ENCODE measurements at places on chromosomes 4 and X. TPM values are rescaled to one million over a fixed set of nuclear protein-coding genes. Genes with fewer than 3 reads are reported as not detected.

GRCh38 chr4:109497511-109497910 lies 62.5 kb upstream of the MCUB start:
- no peak for DNase-seq
- peaks cover 17% of the 10 kb centered on the region for H3K36me3 ChIP-seq
- H3K4me1 ChIP-seq, result no peaks in the 10 kb centered on the region
- H3K4me3 ChIP-seq, result no peak overlapping the region
- no peak overlapping the region for H3K27ac ChIP-seq

GRCh38 chr4:177785000-177785399 lies 342.8 kb upstream of the AGA start:
- peaks cover 6% of the 10 kb centered on the region for H3K27me3 ChIP-seq
- H3K36me3 ChIP-seq, result no peaks in the 10 kb centered on the region
- DNase-seq, result no peak
- no peak overlapping the region for H3K4me3 ChIP-seq

DNA sequence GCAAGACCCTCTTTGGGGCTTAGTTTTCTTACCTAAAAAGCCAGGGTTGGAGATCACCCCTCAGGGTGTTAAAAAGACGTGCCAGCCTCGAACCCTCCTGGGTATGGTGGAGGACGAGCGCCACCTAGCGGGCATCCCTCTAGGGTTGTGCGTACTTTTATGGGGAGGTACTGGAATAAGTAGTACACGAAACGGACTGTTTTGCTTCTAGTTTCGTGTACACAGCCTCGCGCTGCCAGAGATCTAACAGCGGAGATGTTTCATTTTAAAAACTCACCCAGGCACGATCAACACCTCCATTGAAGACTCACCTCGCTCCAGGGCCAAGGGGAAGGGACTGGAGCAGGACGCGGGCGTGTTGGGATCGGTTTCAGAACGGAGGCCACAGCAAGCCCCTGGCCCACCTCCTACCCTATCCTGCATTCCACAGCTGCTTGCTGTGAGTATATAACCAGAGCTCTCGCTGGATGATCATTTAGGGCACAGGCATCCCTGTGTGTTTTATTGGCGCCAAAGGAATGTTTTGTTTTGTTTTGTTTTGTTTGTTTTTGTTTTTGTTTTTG lies 4.8 kb upstream of the NKX3-2 start:
- DNase-seq, result peak; percentile 93
- H3K27ac ChIP-seq, result no peak overlapping the region
- H3K36me3 ChIP-seq, result no peaks in the 10 kb centered on the region
- H3K27me3 ChIP-seq, result peaks cover 13% of the 10 kb centered on the region
- H3K4me3 ChIP-seq, result peak overlapping the region; percentile 85
- H3K4me1 ChIP-seq, result peaks cover 21% of the 10 kb centered on the region

The RPS6KA6 gene
- 7.4 TPM for total RNA-seq

The ODAPH gene
- total RNA-seq, result not detected

DNA sequence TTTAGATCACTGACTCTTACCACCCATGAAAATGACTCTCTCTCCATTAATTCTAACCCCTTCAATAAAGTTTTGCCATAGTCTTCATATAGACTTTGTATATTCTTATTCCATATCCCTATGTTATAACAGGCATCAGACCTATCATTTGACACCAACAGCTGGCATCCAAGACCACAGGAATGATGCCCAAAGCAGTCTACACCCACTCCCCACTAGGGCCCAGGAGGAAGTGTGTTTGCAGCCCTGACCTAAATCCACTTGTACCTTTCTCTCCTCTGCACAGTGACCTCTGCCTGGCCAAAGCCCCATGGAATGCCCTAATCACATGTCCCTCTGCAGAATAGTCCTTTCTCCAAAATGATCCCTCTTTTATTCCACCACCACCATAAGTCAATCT lies 219.2 kb downstream of the CBR4 start:
- H3K4me1 ChIP-seq, result no peaks in the 10 kb centered on the region
- H3K36me3 ChIP-seq, result no peaks in the 10 kb centered on the region
- H3K27me3 ChIP-seq, result peaks cover 3% of the 10 kb centered on the region
- DNase-seq, result no peak
